ENCODE measurements at places on chromosomes 2 and 18.

- DNase-seq = no peak
Measured at GRCh38 chr18:67132919-67133318, 383.6 kb downstream of the DSEL start.

DNA sequence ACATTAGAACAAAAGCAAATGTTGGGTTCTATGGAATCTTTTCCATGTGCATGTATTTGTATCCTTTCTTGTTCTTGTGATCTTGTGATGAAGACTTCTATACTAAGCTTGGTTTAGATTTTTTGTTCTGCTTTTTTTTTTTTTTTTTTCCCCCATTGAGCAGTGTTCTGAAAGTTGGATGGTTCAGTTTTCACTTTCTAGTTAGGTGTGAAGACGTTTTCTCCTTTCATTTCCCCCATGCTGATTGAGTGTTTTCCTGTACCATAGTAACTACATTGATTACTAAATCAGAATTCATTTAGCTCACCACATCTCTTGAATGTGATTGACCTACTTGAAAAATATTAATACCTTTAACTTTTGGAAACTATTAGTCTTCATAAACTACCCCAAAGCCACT is 34.1 kb downstream of the NOP58 start:
- DNase-seq = no peak

DNA sequence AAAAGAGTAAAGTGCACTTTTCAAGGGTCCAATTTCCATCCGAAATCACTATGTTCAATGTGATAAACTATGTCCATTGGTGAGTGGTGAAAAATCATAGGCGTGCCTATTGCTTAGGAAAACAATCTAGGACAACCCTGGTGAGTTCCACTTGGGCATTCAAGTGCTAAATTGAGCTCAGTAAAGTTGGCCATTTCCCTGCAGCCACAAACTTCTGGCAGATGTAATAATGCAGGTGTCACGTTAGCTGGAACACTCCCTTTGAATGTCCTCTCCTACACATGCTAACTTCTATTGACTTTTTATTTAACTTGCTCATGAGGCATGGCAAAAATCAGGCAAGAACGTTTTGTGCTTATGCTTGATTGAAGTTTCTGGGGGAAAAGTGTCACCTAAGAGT is 67.1 kb downstream of the CPS1 start:
- no peak for DNase-seq

DNA sequence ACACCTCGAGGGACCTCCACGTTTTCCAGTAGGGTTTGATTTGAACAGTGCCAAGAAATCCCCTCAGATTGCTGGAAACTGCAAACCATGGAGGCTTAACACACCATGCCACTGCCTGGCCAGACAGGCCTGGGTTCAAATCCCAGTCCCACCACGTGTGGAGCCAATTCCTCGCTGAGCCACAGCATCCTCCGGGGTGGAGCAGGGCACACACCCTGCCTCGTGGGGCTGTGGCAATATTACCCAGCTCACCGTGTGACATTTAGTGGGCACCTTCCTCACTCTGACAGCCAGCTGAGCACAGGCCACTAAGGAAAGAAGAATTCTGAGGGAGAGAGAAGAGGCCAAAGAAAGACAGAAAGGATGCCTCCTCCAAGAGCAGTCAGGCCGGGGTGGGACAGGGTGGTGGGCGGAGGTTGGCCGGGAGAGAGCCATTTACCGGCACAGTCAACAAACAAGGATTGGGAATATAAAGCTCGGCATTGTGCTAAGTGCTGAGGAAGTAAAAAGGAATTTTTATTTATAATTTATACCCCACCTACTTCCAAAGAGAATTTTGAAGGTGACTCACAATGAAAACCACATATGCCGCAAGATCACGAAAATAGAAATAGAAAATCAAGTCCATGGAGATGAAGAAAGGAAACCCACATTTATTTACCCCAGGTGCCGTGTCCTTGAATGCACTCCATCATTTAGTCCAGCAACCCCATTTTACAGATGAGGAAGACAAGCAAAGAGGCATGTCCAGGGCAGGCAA is 111.5 kb downstream of the MCFD2 start:
- peak; percentile 75 for DNase-seq

- no peak for DNase-seq
Measured at GRCh38 chr18:36203360-36203895, 16.1 kb downstream of the MOCOS start.

- peak; percentile 30 for DNase-seq
Measured at GRCh38 chr2:46913471-46914381, 1.9 kb downstream of the MCFD2 start.

- DNase-seq = no peak
Measured at GRCh38 chr18:25314838-25315190, 37.2 kb downstream of the ZNF521 start.

- DNase-seq = no peak
Measured at GRCh38 chr2:82823892-82824291, 1635.2 kb downstream of the SUCLG1 start.

DNA sequence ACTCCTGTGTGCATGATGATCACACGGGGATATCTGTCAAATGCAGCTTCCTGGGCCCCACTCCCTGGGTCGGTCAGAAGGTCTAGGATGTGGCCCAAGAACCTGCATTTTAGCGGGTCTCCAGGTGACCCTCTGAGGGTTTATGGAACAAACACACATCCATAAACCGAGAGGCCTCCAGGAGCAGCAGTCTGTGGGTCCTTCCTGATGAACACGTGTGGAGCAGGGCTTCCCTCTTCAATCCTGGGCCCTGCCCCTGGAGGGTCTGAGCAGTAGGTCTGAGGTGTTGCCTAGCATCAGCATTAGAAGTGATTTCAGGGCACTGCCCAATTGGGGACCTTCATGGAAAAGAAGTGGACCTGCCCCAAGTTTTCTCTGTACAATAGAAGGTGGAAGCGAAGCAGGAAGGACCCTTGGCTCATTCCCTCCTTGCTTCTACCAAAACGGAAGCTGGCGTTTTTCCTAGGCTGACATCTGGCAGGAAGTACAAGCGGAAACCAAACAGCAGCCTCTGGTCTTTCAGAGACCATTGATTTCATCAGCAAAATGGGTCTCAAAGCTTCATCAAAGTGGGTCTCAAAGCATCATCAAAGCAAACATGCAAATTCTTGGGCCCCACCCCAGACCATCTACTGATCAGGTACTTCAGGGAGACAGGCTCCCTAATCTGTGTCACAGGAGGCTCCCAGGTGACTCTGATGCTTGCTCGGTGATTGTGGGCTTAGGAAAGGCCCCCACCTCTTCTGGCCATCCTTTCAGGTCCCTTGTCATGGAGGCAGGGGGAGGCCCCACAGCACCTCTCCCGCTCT is 30.7 kb downstream of the INO80C start:
- DNase-seq = no peak

DNA sequence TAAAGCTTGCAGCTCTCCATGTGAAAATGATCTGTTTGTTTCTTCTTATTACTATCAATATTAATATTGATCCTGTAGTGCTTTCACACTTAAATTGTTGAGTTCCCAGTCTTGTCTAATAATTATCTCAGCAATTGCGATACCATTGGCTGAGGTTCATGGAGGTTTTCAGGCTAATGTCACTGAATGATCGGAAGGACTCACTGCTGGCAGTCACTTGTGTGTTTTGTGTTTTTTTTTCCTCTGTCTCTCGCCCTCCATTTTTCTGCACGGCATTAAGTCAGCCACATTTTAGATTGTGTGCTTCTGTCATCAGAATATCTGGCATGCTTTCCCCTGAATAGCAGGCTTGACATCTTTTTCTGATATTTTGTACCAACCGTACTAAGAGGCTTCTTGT is 43.7 kb downstream of the AGAP1 start:
- DNase-seq = no peak

DNA sequence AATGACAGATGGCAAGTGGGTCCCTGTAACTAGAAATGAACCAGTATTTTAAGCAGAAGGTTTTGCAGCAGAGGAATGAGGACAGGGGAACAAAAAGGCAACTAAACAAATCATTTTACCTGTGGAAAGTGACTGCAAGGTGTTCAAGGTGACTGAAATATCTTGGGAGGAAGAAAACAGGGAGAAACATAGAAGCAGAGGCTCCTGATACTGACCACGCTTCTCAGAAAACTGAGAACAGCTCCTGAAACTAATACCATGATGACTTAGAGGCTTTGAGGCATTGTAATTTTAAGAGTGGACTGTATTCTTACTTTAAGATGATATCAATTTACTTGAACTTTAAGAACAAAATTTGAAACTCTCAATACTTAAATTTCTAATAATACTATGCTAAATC is at the start of gene DYTN:
Gene DYTN, minus strand, starts transcription at position 101 of the 400 bp plus-strand sequence. CDS start 117 bp downstream, outside the sequence.
- no peak for DNase-seq

DNA sequence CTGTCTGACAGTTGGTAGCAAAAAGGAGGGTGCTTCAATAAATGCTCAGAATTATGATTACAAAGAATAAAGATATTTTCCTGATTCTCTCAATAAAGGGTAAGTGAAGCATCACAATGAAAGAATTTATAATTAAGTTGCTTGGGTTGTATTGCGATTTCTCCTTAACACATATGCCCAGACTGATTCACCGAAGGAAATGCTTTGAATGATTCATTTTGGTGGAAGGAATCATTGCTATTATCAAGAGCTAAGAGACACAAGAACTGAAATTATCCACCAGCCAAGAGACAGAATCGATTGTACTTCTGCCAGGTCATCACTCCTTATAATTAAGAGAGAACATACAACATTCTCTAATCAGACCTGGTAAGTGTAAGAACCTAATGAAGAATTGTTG is 301.4 kb downstream of the NR4A2 start:
- no peak for DNase-seq

- DNase-seq = peak; percentile 2
Measured at GRCh38 chr2:178523596-178524134, 43.4 kb downstream of the PLEKHA3 start.
